Activated CD8-positive, alpha-beta memory T cell treated with anti-CD3 and anti-CD28 coated beads for 24 hours (primary cell): ENCODE measurements at places on chromosomes 2 and 18.

DNA sequence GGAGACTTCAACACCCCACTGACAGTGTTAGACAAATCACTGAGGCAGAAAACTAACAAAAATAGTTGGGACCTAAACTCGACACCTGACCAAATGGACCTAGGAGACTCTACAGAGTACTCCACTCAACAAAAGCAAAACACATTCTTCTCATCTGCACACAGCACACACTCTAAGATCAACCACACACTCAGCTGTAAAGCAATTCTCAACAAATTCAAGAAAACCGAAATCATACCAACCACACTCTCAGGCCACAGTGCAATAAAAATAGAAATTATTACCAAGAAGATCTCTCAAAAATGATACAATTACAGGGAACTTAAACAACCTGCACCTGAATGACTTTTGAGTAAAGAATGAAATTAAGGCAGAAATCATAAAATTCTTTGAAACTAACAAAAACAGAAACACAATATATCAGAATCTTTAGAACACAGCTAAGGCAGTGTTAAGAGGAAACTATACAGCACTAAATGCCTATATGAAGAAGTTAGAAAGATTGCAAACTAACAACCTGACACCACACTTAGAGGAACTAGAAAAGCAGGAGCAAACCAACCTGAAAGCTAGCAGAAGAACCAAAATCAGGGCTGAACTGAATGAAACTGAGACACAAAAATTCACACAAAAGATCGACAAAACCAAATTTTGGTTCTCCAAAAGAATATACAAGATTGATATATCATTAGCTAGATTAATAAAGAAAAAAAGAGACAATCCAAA is 46.3 kb downstream of the RTTN start:
- DNase-seq, result no peak

- DNase-seq, result no peak
Measured at GRCh38 chr18:8667846-8668245, 37.5 kb upstream of the MTCL1 start.

- no peak for DNase-seq
Measured at GRCh38 chr2:216881411-216881810, 21.5 kb upstream of the TNP1 start.

- DNase-seq, result no peak
Measured at GRCh38 chr18:46950064-46950656, 32.8 kb downstream of the KATNAL2 start.

- DNase-seq, result no peak
Measured at GRCh38 chr2:86072271-86072858, 33.3 kb downstream of the POLR1A start.

- DNase-seq, result no peak
Measured at GRCh38 chr18:62026586-62026985, 133.8 kb upstream of the RNF152 start.

DNA sequence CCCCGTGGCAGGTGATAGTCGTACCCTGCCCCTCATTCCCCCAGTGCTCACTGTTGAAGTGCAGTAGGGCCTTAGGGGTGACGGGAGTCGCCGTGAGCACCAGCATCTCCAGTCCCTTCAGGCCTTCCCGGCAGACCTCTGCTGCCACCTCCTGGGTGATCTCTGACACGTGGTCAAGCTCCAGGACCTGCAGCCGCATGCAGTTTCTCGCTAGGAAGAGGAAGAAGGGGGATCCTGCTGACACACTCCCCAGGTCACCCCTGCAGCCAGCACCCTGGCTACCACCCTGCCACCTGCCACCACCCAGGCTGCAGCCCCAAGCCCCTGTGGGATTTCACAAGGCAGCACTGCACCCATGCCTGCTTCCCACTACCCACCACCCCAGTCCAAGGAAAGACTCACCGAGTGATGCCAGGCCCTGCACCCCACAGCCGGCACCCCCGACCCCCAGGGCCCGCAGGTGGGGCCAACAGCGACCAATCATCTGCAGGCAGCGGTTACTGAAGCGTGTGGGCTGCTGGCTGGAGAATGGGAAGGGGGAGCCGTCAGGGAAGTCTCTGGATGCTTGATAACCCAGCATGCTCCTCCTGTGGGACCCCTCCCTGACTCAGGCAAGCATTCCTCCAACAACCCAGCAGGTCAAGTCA is 23.8 kb downstream of the FBXO41 start:
- no peak for DNase-seq

DNA sequence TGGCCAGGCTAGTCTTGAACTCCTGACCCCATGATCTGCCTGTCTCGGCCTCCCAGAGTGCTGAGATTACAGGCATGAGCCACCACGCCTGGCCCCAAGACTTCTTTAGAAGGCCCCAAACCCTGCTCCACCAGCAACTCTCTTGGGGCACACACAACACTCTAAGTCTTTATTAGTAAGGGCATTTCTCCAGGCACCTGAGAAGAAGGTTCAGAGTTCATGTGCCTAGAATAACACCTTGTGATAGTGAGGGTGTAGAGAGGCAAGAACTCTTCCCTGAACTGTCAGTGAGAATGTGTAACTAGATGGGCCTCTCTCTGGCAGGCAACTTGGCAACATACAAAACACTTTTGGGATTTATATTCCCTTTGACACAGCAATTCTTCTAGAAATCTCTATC is 43.8 kb downstream of the SH2D6 start:
- DNase-seq, result no peak

DNA sequence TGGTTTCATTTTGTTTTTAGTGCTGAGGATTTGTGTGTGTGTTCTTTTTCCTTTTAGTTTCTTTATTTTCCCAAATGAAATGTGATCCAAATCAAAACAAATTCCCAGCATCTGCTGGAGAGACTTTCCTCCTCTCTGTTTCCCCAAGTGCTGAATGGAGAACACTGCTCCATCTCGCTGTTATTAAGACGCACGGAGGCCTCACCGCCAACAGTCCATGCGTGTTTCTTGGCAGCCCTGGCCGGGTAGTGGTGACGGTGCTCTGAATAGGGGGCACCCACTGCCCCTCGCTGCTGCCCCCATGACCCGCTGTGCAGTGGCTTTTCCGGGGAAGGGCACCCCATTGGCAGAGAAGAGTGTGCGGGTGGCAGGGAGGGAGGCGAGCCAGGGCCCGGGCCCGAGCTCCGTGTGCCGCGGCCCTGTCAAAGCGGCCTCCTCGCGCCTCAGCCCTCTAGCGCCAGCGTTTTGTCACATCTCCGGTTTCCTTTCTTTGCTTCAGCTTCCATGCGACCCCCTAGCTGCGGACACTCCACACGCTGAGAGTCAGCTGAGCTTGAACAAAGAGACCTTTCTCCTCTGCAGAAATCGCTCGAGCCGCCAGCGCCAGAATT is 473.7 kb upstream of the SALL3 start:
- DNase-seq, result no peak

DNA sequence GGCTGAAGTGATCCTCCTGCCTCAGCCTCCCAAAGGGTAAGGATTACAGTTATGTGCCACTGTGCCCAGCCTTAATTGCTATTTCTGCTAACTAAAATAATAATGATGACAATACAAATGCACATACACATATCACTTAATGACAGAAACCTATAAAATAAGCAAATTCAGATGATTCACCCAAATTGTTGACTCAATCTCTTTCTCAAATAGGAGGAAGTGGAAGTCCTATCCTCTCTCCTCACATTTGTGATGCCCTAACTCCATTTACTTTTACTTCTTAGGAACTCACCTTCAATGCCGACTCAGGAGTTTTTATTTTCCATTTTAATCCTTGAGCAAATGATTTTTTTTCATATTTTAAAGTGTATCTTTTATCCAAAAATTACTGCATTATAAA is 24.5 kb upstream of the RAPH1 start:
- no peak for DNase-seq
